ENCODE measurements at places on chromosomes 11 and 22.

- peak; percentile 85 for DNase-seq
Measured at GRCh38 chr22:46335201-46336118, at the start of gene TRMU. Gene TRMU (plus strand): TSS chr22:46335714. CDS start chr22:46335765, 51 bp downstream.

DNA sequence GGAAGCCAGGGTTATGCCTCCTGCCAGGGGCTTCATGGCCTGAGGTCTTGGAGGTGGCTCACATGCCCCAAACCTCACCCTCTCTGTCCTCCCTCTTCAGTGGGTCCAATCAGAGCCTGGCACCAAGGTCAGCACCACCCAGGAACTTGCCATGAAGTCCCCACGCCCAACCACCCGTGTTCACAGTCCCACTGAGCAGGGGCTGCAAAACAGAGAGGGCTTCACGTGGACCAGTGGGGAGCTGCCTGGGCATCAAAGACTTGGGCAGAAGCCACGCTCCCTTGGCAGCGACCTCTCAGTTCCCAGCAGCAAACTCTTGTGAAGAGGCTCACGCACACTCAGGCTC lies 425.8 kb upstream of the B3GAT1 start:
- DNase-seq: no peak

- DNase-seq: no peak
Measured at GRCh38 chr11:120937501-120937900, 86.4 kb upstream of the TBCEL start.

DNA sequence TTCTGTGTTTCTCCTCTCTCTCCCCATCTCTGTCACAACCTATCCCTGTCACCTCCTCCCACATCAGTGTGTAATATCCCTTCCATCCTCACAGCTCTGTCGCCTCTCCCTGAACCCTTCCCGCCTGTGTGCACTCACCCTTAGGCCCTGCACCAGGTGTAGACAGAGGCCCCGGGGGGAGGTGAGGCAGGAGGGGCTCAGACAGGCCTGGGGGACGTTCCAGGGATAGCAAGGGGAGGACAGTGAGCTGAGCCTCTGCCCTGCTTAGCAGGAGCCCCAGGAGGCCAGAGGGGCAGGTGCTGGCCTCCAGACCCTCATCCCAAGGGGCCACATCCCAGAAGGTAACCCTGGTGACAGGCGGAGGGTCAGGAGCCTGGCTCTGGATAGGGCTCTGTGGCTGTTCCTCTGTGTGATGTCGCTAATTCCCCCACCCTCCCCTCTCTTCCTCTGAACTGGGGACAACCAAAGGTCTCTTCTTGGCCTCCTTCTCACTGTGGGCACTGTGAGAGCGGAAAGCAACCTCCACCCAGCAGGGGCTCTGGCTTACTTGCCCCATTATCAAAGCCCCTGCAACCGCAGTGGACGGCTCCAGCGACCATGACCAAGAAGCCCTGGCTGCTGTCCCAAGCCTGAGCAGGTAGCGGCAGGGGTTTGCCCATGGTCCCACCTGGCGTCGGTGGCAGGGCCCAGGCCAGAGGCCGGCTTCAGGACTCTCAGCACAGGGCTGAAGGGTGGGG lies 35.7 kb downstream of the KCNJ4 start:
- DNase-seq: no peak

GRCh38 chr11:130915603-130916237 lies 559 bp downstream of the SNX19 start:
- no peak for DNase-seq

DNA sequence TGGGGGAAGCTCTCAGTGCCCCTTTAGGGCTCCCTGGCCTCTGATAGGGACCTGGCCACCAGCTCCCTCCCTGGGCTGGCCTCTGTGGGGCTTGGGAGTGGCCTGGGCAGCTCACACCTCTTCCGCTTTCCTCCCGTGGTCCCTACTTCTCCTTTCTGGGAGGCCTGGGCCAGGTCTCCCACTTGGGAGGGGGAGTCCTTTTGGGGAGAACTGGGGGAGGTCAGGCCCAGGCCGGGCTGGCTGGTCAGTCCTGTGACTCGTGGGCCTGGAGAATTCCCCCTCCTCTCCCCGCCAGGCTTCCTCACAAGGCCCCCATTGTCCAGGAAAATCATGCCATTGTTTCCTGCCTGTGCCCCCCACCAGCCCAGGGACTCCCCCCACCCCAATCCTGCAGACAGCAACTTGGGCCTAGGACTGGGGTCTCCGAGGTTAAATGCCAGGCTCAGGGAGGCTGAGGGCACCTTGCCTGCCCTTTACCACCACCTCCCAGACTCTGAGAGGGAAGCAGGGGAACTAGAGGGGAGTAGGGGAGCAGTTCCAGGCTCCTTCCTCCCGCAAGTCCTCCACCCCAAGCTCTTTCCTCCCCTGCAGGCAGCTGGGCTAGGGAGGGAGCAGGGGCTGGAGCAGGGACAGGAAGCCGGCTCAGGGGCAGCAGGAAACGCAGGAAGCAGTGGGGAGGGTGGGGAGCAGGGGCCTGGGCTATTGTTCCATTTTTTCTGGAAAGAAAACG lies 2.8 kb downstream of the MAP3K11 start:
- DNase-seq: no peak

- no peak for DNase-seq
Measured at GRCh38 chr11:95764267-95764898, 25.2 kb downstream of the FAM76B start.

- no peak for DNase-seq
Measured at GRCh38 chr11:110034806-110035205, 58.4 kb upstream of the ZC3H12C start.

DNA sequence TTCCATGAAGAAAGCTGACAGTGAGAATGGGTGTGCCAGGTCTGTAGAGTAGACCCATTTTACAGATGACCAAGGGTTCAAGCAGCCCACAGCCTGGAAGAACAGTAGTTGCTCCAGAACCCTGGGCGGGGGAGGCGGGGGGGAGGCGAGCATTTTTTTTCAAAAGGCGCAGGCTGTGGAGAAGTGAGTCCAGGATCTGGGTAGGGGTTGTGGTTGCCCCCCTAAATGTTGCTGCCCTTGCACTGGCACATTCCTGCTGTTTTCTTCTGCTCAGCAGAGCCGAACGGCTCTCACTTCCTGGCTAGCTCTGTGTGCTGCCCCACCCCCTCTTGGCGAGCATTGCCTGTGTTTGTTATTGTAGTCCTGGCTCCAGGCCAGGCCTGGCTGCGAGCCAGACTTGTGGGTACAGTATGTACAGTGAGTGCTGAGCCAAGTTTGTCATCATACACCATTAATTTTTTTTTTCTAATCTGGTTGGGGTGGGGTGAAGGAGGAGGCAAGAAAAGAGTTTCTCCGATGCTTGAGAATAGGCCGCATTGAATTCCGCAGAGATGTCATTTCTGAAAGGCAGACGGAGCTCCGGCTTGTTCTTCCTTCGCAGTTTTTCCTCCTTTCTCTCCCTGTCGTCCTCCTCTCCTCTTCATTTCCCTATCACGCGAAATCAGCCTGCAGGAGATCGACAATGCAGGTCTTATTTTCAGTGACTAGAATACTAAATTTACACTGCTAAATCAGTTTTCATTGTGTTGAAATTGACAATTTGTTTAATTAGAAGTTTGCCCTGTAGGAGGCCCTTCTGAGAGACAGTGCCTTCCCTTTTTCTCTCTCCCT lies 100.5 kb downstream of the ZBTB16 start:
- DNase-seq: peak; percentile 88

Data from activated CD4-positive, CD25-positive, alpha-beta regulatory T cell treated with anti-CD3 and anti-CD28 coated beads, Interleukin-2, amount 50 U/mL, for 72 hours (primary cell).